Neural crest cell (in vitro differentiated cells): ENCODE measurements at places on chromosomes 13 and 19. TPM values are rescaled to one million over a fixed set of nuclear protein-coding genes. Genes with fewer than 3 reads are reported as not detected.

The AXL gene
- 6.4 and 6.8 TPM in 2 replicates for total RNA-seq

The PDCD2L gene
- 12.9 and 15.1 TPM in 2 replicates for total RNA-seq

The COMP gene
- not detected in 2 replicates for total RNA-seq

The FFAR2 gene
- total RNA-seq = not detected in 2 replicates

The CLDND2 gene
- total RNA-seq = 0.84 and 1.1 TPM in 2 replicates

The POU4F1 gene
- total RNA-seq = 0.19 and 0.41 TPM in 2 replicates

The PAN3 gene
- 33.6 and 34.0 TPM in 2 replicates for total RNA-seq

The ZNF723 gene
- not detected in 2 replicates for total RNA-seq

The DACT3 gene
- 6.5 and 7.4 TPM in 2 replicates for total RNA-seq

The MYBPC2 gene
- not detected in 2 replicates for total RNA-seq
